Calu3 (cell line): ENCODE measurements at places on chromosomes 16 and 17.

DNA sequence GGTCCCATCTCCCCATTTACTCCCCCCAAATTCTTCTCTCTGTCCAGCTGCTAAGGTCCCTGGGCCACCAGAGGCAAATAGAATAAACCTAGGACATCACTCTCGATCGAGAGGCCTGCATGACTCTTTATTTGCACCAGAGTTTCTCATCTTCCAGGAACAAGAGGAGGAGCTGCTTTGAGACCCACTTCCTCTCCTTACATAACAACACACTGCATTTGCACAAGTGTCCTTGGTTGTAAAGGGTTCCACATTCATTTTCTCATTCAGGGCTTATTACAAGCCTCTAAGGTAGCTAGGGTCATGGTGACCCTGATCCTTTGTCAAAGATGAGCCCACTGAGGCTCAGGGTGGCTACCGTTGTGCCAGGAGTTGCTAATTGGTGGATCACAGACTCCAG lies 38.1 kb upstream of the RHOT1 start:
- DNase-seq, result no peak

DNA sequence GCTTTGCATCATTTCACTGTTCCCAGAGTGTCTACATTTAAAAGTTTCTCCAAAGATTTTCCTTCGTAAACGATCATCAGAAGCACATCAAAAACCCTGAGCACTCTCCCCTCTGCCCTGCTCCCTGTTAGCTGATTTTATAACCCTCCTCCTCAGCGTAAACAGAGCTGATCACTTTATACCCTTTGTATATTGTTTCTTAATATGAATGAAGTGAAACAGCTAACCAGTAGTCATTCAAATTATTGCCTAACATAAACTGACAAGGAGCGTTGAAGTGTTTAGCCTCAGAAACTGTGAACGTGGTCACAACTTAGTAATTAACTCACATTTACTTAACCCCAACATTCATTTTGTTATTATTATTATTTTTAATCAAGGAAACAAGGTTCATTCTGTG lies 160.0 kb upstream of the FOXF1 start:
- no peak for DNase-seq

DNA sequence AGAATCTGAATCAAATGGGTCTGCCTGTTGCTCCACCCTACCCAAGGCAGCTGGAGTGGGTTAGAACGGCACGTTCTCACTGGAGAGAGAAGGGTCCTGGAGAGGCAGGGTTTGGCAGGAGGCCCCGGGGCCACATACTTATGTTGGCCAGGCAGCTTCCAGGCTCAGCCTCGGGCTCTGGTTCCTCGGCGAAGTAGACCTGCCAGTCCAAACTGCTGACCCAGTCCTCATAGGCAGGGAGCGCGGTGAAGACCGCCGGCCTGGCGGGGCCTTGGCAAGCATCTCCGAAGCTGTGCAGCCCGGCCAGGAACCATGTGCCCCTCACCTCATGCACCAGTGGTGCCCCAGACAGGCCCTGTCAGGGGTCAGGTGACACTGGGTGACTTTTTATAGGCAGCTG lies 4.8 kb downstream of the PRSS53 start:
- no peak for DNase-seq

DNA sequence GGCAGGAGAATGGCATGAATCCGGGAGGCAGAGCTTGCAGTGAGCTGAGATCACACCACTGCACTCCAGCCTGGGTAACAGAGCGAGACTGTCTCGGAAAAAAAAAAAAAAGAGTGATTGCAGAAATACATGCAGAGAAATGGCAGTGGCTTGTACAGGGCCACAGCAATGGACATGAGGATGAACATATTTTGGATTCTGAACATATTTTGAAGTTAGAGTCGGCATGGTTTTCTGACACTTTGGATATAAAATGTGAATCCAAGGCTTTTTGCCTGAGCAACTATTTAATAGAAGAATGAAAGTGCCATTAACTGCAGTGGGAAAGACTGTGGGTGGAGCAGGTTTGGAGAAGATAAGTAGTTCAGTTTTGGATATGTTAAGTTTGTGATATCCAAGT lies 35.8 kb downstream of the CPD start:
- no peak for DNase-seq

DNA sequence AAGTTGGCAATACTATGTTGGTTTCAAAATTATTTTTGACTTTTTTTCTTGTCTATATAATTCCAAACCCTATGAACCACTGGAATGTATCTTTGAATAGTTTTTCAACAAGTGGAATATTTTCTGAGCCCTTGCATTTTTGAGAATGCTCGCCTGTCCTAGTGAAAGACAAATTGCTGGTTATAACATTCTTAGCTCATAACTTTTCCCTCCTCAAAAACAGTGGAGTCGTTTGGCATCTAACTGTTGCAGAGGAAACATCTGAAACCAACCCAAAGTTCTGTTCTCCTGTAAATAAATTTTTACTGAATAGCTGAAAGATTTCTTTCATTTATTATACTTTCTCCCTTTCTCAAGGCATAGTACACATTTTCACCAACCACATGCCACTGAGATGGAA lies 11.3 kb upstream of the COX10 start:
- no peak for DNase-seq

DNA sequence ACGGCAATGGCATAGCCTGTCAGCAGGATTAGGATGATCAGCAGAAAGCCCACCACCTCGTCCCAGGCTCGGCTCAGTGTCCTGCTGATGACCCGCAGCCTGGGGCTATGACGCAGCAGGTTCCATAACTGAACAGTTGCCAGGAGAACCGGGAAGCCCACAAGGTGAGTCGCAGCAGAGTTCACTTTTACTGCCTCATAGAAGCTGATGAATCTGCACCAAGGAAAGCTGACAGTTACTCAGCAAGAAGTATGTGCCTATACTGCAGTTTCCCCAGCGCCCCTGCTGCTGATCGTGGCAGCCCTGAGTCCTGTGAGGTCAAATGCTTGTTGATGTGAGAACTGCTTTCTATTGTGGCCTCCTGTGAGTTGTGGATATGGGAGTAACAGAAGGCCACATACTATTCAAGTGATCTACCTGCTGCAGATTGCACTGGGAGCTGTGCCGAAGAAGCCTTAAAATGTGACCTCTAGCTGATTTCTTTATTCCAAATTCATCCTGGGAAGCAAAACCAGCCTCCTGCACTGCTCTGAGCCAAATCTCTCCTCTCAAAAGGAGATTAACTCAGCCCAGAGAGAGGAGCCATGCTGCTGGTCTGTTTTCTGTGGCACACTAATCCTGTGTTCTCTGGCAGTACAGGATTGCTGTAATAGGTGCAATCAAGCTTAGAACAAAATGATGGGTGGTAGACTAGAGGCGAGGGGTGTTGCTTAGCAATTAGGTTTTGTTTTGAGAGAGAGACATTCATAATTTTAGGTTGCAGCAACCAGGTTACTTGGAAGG lies 38.8 kb downstream of the IST1 start:
- no peak for DNase-seq

DNA sequence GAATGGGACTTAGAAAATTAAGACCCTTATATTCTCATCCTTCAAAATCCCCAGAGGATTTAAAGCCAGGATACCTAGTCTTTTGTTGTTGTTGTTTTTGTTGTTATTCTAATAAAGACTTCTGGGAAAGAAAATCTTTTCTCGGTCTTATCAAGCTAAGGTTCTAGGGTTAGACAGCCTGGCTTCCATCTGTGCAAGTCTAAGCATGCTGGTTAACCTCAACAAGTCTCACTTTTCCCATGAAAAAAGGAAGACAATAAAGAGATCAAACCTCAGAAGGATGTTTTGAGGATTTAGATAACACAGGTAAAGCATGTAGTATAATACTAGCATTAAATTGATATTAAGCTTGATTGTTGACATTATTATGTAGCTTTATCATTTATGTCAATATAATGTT lies 486.4 kb upstream of the SOX9 start:
- DNase-seq, result no peak

- no peak for DNase-seq
Observed at GRCh38 chr17:64653985-64654355, 8.1 kb downstream of the SMURF2 start.

DNA sequence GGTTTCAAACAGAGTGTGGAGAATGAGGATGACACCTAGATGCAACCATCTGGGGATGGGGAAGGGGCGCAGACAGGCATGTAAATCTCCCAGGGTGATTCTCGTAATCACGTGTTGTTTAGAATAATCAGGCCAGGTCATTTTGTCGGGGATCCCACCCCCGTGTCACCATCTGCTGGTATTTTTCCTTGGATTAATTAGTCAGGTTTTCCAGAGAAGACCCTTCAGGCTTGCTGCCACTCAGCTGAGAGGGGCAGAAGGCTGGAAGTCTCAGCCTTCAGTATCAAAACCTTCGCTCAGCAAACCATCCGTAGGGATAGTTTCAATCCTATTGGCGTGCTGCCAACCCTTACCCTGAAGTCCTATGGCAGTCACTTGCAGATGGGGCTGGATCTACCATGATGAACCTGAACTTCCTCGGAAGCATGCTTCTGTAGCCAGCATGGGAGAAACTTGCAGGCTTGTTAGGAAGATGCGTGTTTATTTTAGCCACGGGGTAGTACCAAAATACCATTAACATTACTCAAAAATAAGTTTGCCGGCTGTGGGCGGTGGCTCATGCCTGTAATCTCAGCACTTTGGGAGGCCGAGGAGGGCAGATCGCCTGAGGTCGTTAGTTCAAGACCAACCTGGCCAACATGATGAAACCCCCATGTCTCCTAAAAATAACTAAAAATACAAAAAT lies 7.5 kb upstream of the ADCY9 start:
- DNase-seq, result no peak

DNA sequence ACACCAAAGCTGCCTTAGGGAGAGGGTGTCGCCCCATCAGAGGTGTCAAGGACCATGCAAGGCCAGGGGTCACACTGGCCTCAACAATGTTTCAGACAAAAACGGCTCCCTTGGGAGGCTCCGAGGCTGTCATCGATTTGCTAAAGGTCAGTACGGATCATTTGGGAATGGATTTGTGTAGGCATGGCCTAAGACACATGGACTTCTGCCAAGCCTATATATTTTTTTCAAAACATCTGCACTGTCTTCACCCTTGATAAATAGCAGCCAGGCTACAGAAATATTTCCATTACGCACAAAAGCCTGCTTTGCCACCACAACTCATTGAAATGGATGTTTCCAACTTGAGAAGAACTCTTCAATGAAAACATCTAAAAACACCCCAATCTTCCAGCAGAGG lies 10.3 kb downstream of the CUEDC1 start:
- DNase-seq, result no peak

- DNase-seq, result no peak
Observed at GRCh38 chr16:88099563-88099890, 148.3 kb downstream of the BANP start.

GRCh38 chr16:4752351-4753100 lies 14.4 kb downstream of the ZNF500 start:
- no peak for DNase-seq
